ENCODE measurements at places on chromosomes 1 and 21.

- no peak for DNase-seq
These were observed 82.8 kb upstream of the KCNE2 start for GRCh38 chr21:34280959-34281358.

- DNase-seq, result peak; percentile 76
These were observed at the start of gene SLC22A15 for GRCh38 chr1:115976062-115976920. TSS of gene SLC22A15 (plus strand) at chr1:115976513. CDS start at chr1:115976628, 115 bp downstream.

GRCh38 chr1:38502758-38503157 is 356.8 kb downstream of the RRAGC start:
- no peak for DNase-seq

DNA sequence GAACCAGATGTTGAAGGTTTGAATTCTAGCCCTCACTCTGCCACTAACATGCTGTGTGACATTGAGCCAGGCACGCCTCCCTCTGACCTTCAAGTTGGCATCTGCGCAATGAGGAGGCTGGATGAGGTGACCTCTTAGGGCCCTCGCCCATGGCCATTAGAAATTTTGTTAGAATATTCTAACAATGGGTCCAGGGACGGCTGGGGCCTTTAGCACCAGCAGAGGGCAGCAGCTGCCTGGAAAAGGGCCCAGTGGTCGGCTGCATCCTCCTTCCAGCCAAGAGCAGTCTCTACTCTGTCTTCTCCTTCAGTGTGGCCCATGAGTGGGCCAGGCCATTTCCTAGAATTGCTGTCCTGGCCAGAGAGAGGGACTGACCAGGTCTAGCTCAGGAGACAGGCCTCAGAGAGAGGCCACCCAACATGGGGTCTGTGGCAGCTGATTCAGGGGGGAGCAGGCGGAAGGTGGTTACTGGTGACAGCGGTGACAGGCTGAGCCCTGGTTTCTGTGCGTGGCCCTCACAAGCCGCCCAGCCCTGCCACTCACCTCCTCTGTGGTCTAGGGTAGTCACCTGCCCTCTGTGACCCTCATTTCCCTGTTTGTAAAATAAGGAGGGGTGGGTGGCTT is 101.3 kb upstream of the ACTL8 start:
- peak; percentile 13 for DNase-seq

DNA sequence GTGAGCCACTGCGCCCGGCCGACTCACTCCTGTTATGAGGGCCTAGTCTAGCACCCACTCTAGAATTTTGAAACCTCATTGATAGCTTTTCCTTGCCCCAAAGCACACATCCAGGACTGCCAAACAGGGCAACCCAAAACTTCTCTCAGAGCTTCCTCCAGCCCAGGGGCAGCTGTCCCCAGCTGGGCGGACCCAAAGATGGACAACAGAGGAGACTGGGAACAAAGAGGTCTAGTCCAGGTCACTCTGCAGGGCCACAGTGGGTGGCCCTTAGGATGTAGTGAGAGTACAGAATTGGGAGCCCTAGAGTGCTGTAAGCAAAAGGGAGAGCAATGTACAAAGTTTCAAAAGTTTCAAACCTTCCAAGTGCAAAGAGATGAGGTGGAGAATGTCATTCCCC is 1.2 kb downstream of the CD34 start:
- DNase-seq, result no peak

GRCh38 chr1:105102371-105102770 is 1352.7 kb downstream of the AMY1C start:
- no peak for DNase-seq

All from C1 segment of cervical spinal cord (tissue), 14 donors.